ENCODE measurements at places on chromosomes 13 and 19.
A peak's percentile ranks its signal among the peaks of the same experiment; 100 is the strongest.

DNA sequence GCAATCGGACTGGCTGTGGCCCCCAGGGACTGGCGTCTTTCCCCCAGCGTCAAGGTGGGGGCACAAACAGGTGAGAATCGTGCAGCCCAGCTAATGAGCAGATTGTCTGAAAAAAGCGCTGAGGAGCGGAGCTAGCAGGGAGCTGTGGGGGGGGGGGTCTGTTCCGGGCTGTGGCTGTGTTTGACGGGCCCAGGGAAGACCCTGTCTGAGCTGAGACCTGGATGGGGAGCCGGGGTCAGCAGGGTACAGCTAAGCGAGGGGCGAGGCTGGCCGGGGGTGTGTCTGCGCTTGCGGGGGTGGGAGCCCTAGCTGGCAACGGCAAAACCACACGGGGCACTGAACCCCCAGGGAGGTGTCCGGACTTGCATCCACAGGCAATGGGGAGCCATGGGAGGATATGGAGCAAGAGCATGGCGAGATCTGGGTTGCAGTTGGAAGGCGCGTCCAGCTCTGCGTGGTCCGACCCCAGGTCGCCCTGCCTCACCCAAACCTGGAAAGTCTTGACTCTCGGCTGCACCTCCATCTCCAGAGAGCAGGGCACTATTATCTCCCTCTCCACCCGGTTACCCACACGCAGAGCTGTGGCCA lies 4.6 kb downstream of the LINGO3 start:
- H3K4me1 ChIP-seq: peaks cover 5% of the 10 kb centered on the region
- DNase-seq: no peak
- peak overlapping the region; percentile 44 for H3K4me3 ChIP-seq
- H3K27me3 ChIP-seq: peaks cover 26% of the 10 kb centered on the region

- H3K4me1 ChIP-seq: no peaks in the 10 kb centered on the region
- no peaks in the 10 kb centered on the region for H3K27me3 ChIP-seq
- peaks cover 15% of the 10 kb centered on the region for H3K36me3 ChIP-seq
- no peak overlapping the region for H3K27ac ChIP-seq
- no peak overlapping the region for H3K4me3 ChIP-seq
These were observed 871.4 kb upstream of the GPC6 start for GRCh38 chr13:92355213-92355612.

DNA sequence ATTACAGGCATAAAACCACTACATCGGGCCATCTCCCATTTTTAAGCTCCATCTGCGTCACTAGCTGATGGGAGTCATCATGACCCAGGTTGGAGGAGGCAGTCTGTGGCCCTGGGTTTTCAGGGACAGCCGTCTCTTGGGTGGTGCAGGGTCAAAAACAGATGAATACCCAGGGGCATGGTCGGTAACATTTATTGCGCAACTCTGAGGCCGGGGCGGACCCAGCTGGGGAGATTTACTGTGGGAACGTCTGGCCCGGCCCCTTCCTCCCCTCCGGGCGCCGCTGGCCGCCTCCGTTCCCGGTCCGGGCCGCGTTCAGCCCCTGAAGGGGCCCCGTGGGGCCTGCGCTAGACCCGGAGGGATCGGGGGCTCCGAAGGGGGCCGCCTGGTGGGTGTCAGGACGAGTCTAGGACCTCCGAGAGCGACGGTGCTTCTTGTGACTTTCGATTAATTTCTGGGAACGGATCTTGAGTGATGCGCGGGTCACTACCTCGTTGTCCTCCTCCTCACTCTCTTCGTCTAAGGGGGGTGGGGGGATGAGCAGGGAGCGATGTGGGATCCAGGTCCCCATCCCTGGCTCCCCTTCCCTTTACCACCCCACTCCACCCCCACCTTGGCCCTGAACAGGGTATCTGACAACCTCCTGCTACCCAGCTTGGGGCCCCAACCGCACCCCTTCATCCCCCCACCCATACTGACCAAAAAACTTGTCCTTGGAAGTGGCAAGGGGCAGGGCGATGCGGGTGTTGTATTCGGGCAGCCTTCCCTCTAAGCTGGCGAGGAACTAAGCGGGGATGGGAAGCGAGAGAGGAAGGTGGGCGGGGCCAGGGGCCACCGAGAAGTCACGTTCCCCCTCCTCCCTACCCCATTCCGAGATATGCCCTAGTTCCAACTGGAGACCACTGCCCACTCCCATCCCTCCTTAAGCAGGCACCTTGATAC lies 1.6 kb upstream of the RGL3 start:
- 0 out of 2 replicates have a peak overlapping the region, but pooled peaks have one; percentile 63 for H3K27ac ChIP-seq
- H3K36me3 ChIP-seq: no peaks in the 10 kb centered on the region
- H3K27me3 ChIP-seq: peaks cover 45% of the 10 kb centered on the region
- peak; percentile 86 for DNase-seq
- H3K4me3 ChIP-seq: peak overlapping the region; percentile 90
- peaks cover 33% of the 10 kb centered on the region for H3K4me1 ChIP-seq

DNA sequence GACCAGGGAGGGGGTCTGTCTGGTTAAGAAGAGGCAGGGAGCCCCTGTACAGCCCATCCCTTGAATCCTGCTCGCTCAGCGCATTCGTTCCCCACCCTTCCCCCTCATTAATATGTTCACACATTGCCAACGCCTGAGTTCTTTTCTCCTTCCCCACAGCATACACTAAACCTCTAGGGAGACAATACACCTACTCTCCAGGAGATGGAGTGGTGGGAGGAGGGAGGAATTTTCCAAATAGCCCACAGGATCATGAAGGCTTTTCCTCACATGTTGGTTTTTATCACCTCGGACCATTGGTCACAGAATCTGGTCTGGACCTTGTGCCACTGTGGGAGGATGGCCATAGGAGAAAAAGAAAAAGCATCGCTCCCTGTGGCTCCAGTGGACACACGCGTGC lies 294.9 kb downstream of the SHISA2 start:
- H3K36me3 ChIP-seq: no peaks in the 10 kb centered on the region
- no peaks in the 10 kb centered on the region for H3K27me3 ChIP-seq
- DNase-seq: peak; percentile 47
- H3K4me1 ChIP-seq: peaks cover 4% of the 10 kb centered on the region
- no peak overlapping the region for H3K27ac ChIP-seq

DNA sequence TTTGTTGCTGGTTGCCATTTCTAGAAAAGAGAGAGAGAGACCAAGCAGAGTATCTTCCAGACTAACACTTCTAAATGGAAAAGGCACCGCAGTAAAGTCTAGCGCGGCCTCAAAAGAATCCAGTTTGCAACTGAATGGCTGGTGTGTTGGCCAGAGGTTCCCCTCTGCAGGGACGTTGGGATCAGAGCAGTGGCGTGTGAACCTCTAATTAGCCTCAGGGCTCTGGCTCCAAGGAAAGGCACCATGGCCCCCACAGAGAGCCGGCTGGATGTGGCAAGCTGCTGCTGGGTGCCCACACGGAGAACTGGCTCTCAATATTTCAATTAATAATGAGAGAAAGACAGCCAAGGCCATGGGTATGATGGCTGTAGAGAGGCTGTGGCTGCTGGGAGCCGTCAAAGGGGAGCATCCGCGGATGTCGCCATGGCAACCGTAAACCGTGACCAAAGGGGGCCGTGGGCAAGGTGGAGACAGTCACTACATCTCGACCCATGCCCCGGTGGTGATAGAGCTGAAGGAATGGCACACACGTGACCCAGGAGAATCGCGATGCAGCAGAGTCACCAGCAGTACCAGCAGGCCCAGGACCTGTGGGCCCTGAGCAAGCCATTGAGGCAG lies 9.5 kb downstream of the VSTM2B start:
- H3K4me1 ChIP-seq: peaks cover 11% of the 10 kb centered on the region
- peaks cover 18% of the 10 kb centered on the region for H3K27me3 ChIP-seq
- no peak overlapping the region for H3K27ac ChIP-seq
- no peak overlapping the region for H3K4me3 ChIP-seq

GRCh38 chr19:13417054-13417453 lies 89.2 kb downstream of the CACNA1A start:
- H3K4me1 ChIP-seq: no peaks in the 10 kb centered on the region
- H3K4me3 ChIP-seq: no peak overlapping the region
- DNase-seq: no peak
- H3K36me3 ChIP-seq: no peaks in the 10 kb centered on the region
- H3K27ac ChIP-seq: no peak overlapping the region

- H3K27me3 ChIP-seq: no peaks in the 10 kb centered on the region
- H3K4me1 ChIP-seq: no peaks in the 10 kb centered on the region
- no peak overlapping the region for H3K27ac ChIP-seq
- H3K4me3 ChIP-seq: no peak overlapping the region
- no peak for DNase-seq
These were observed 9.4 kb upstream of the PAN3 start for GRCh38 chr13:28128926-28129325.

DNA sequence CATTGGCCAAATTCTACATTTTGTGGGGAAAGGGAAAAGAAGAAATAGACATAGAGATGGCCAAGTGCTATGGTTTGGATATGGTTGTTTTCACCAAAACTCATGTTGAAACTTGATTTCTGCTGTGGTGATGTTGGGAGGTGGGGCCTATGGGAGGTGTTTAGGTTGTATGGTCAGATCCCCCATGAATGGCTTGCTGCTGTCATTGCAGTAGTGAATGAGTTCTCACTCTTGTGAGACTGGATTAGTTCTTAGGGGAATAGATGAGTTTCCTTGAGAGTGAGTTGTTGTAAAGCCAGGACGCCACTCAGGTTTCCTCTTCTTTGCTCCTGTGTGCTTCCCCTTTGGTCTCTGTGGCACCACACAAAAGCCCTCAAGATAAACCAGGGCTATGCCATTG lies 242.6 kb upstream of the RFC3 start:
- H3K27me3 ChIP-seq: no peaks in the 10 kb centered on the region
- H3K4me3 ChIP-seq: no peak overlapping the region
- DNase-seq: no peak
- no peaks in the 10 kb centered on the region for H3K36me3 ChIP-seq
- no peak overlapping the region for H3K27ac ChIP-seq

DNA sequence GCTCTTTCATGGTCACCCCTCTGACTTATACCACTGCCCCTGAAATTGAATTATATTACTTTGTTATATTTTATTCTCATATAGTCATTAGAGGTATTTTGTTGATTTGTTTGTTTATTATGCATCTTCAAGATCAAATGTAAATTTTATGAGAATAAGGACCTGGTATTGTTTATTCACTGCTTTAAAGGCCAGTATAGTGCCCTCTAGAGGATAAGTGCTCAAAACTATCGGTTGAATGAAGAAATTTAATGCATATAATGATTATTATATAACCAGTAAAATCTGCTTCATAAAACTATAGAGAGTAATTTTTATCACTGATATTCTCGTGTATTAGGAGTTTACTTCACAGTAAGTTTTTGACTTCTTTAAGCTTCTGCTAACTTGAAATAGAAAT lies 1401.9 kb downstream of the SLITRK1 start:
- H3K4me1 ChIP-seq: no peaks in the 10 kb centered on the region
- no peak overlapping the region for H3K27ac ChIP-seq
- no peaks in the 10 kb centered on the region for H3K36me3 ChIP-seq

DNA sequence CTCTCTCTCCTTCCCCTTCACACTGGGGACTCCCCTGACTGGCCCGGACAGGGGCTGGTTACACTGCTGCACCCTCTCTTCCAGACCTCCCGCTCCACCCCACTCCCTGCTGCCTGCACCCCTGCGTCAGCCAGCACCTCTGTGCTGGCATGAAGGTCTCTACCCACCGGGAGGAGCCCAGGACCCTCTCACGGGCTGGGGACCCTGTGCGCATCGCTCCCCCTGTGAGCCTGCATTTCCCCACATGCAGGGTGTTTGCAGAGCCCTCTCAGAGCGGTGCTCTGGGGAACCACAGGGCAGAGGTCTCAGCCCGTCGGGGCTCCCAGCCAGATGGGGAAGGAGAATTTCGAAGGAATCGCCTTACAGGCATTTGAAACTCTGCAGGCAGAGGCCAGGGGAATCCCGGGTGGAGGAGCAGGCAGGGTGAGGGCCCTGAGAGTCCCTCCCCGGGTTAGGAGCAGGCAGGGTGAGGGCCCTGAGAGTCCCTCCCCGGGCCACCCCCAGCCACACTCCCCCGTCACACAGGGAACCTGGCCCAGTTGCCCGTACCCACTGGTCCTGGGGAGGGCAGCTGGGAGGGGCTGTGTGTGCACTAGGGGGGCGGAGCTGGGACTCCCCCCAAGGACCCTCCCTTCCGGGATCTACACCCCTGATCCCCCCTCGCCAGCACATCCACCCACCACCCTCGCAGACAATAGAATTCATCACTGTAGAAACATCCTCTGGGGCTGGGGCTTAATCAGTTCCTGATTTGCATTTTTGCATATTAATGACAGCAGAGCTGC lies 16.3 kb upstream of the TCF3 start:
- no peaks in the 10 kb centered on the region for H3K36me3 ChIP-seq
- DNase-seq: peak; percentile 64
- H3K27me3 ChIP-seq: peaks cover 73% of the 10 kb centered on the region
- peaks cover 13% of the 10 kb centered on the region for H3K4me1 ChIP-seq
- H3K27ac ChIP-seq: no peak overlapping the region
- H3K4me3 ChIP-seq: peak overlapping the region; percentile 56

DNA sequence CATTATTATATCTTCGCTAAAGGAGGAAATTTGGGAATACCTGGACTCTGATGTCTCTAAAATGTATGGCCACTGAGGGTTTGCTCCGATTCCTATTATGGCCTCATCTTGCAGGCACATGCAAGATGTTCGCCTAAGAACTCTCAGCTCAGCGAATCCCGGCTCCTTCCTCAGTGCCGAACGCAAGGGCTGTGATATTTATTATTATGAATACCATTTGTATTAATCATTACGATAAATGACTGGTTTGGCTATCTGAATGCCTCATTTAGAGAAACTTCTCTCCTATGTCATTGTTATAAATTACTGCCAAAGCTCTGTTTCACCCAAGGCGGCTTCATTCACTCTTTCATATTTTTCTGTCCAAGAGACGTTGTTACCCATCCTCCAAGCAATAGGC lies 369.7 kb upstream of the TSHZ3 start:
- no peaks in the 10 kb centered on the region for H3K27me3 ChIP-seq
- no peak for DNase-seq
- no peaks in the 10 kb centered on the region for H3K4me1 ChIP-seq
- H3K36me3 ChIP-seq: no peaks in the 10 kb centered on the region

GRCh38 chr13:40235160-40235796 lies 431.2 kb downstream of the FOXO1 start:
- H3K36me3 ChIP-seq: no peaks in the 10 kb centered on the region
- no peaks in the 10 kb centered on the region for H3K4me1 ChIP-seq
- DNase-seq: no peak
- H3K4me3 ChIP-seq: no peak overlapping the region
- no peaks in the 10 kb centered on the region for H3K27me3 ChIP-seq
- no peak overlapping the region for H3K27ac ChIP-seq

- no peak overlapping the region for H3K27ac ChIP-seq
- no peak for DNase-seq
- H3K36me3 ChIP-seq: peaks cover 6% of the 10 kb centered on the region
- H3K27me3 ChIP-seq: no peaks in the 10 kb centered on the region
These were observed 9.4 kb downstream of the POLRMT start for GRCh38 chr19:623974-624373.

GRCh38 chr13:36841391-36841790 lies 22.4 kb downstream of the RFXAP start:
- no peak overlapping the region for H3K4me3 ChIP-seq
- no peaks in the 10 kb centered on the region for H3K27me3 ChIP-seq
- no peak for DNase-seq
- 0 out of 2 replicates have a peak, but pooled peaks cover 7% of the 10 kb centered on the region for H3K4me1 ChIP-seq
- no peaks in the 10 kb centered on the region for H3K36me3 ChIP-seq

GRCh38 chr13:19606152-19606551 lies 27.3 kb upstream of the MPHOSPH8 start:
- H3K27ac ChIP-seq: no peak overlapping the region
- H3K27me3 ChIP-seq: peaks cover 29% of the 10 kb centered on the region
- no peak for DNase-seq
- no peak overlapping the region for H3K4me3 ChIP-seq

- H3K4me1 ChIP-seq: no peaks in the 10 kb centered on the region
- no peak overlapping the region for H3K27ac ChIP-seq
- H3K36me3 ChIP-seq: no peaks in the 10 kb centered on the region
- DNase-seq: no peak
- no peak overlapping the region for H3K4me3 ChIP-seq
- H3K27me3 ChIP-seq: no peaks in the 10 kb centered on the region
These were observed 162.3 kb upstream of the SERP2 start for GRCh38 chr13:44211286-44211685.

Measured in GM23338 (cell line).